ENCODE measurements at places on chromosomes 6 and 20. TPM values are rescaled to one million over a fixed set of nuclear protein-coding genes. Genes with fewer than 3 reads are reported as not detected.

The MCHR2 gene
- not detected for total RNA-seq

The F13A1 gene
- 0.78 TPM for total RNA-seq

The KCNB1 gene
- not detected for total RNA-seq

The CHRNA4 gene
- not detected for total RNA-seq

Measured in Karpas-422 (cell line).